ENCODE measurements at places on chromosomes 7 and 10.

- peak; percentile 33 for DNase-seq
Measured at GRCh38 chr7:128166603-128167041, 74.5 kb upstream of the LEP start.

DNA sequence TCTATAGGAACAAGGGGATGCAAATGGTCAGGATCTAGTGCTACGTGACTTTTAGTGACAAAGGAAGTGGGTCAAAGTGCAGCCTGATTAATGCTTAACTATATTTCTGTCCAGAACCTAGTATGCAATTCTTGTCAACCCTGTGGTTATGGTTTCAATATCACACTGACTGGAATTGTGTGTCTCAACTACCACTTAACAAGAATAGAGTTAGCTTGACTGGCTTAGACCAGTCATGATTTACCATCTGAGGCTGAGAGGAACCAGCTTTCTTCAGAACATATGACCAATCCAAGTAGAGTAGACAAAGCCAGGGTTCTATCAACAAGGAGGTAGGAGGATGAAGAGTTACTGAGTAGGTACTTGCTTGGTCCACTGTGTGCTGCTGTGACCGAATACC is 54.4 kb downstream of the MYPN start:
- no peak for DNase-seq

DNA sequence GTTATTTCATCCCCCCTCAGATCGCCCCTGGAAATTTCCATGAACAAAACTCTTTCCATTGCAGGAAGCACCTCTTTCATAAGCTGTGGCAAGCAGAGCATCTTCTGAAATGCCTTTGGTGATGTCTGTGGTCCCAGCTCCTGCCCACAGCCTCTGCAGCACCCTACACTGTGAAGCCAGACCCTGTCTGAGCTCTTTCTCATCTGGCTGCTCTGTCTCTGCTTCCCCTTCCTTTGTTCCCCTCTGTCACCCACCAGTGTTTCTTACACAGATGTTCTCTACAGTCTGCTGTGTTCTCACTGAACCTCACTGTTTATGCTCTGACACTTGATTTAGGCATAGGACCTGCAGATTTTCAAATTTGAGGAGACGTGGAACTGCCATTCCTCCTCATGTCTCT is 1.9 kb upstream of the TAS2R39 start:
- DNase-seq, result no peak

- no peak for DNase-seq
Measured at GRCh38 chr7:139721417-139721816, 56.4 kb downstream of the HIPK2 start.

- no peak for DNase-seq
Measured at GRCh38 chr10:95536894-95537541, 24.2 kb downstream of the SORBS1 start.

DNA sequence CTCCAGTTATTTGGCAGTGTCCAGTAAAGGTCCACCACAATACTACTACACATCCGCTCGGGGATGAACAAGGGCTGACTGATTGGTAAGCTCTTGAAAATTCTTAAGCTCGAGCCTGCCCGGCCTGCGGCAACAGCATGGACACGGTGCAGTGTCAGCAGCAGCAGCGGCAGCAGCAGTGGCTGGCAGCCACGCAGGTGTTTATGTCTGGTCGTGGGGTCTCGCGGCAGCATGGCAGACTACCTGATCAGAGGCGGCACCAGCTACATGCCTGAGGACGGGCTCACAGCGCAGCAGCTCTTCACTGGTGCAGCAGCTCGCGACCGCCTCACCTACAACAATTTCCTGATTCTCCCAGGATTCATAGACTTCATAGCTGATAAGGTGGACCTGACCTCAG is 19.6 kb upstream of the TRIM24 start:
- DNase-seq, result no peak

GRCh38 chr7:1087952-1088920 is at the start of gene GPER1:
GPER1 (plus strand) TSS chr7:1088113; CDS start chr7:1091729, 3,616 bp downstream.
- peak; percentile 73 for DNase-seq

DNA sequence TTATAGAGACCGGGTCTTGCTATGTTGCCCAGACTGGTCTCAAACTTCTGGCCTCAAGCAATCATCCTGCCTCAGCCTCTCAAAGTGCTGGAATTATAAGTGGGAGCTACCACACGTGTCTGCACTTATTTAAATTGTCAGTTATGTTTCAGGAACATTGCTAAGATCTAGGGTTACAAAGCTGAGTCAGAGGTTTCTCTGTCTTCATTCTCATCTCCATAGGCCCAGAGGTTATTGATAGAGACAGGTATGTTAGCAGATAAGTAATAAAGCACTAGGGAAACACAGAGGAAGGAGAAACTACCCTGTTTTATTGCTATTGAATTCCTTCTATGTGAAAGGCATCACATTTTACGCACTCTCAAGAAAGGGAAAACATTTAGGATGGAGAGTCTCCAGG is 214.1 kb downstream of the REEP3 start:
- DNase-seq, result no peak

GRCh38 chr7:99742737-99743394 is 7.9 kb upstream of the CYP3A7 start:
- no peak for DNase-seq

- DNase-seq, result no peak
Measured at GRCh38 chr10:60110739-60111138, 204.4 kb upstream of the CCDC6 start.
